Kidney (tissue), 22 donors: ENCODE measurements at places on chromosomes 12 and 14. TPM values are rescaled to one million over a fixed set of nuclear protein-coding genes. Genes with fewer than 3 reads are reported as not detected.

DNA sequence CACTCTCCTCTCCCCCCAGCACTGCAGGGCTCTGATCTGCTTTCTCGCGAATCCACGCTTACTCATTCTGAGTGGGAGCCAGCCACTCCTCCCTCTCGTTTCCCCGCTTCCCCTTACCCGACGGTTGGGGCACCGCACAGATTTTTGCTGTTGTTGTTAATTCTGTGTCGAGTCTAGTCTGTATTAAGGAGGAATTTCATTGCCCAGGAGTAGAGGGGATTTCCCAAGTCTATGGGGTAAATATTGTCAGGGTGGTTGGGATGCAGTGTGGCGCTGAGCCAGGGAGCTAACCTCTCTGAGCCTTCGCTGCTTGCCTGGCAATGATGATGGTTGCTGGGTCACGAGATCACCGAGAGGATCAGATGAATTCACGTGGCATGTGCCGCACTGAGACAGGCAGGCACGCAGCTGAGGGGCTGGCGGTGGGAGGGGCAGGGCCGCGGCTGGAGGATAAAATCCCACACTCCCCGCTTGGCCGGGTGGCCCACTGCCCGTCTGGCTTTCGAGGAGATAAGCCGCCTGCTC, 18.5 kb downstream of the NCOR2 start:
- H3K4me3 ChIP-seq, result no peak overlapping the region
- H3K4me1 ChIP-seq, result peaks cover 2% of the 10 kb centered on the region
- H3K27ac ChIP-seq, result peak overlapping the region; percentile 79

DNA sequence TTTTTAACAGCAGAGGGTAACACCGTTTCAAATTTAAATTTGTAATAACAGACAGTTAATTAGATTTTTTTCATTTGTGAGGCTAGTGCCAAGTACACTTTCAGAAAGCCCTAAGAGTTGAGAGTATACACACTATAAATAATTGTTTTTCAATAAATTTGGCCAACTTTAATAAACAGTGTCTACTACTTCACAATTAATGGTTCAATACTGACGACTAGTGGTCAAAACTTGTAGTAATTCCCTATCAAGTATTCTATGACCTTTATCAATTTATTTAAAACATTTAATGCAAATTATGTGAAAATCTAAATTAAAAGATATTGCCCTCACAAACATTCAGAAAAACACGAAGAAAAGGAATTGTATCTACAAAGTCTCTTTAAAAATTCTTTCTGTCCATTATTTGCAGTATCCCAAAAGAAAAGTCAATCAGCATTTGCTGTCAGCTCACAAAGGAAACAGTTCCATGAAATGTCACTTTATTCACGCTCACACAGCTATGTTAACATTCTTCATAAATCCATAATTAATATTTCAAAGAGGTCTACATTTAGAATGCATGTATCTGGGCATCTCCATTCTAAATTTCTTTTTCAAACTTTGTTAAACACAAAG, 91.2 kb downstream of the CEP128 start:
- H3K4me1 ChIP-seq, result no peaks in the 10 kb centered on the region
- no peaks in the 10 kb centered on the region for H3K36me3 ChIP-seq
- DNase-seq, result peak; percentile 30

DNA sequence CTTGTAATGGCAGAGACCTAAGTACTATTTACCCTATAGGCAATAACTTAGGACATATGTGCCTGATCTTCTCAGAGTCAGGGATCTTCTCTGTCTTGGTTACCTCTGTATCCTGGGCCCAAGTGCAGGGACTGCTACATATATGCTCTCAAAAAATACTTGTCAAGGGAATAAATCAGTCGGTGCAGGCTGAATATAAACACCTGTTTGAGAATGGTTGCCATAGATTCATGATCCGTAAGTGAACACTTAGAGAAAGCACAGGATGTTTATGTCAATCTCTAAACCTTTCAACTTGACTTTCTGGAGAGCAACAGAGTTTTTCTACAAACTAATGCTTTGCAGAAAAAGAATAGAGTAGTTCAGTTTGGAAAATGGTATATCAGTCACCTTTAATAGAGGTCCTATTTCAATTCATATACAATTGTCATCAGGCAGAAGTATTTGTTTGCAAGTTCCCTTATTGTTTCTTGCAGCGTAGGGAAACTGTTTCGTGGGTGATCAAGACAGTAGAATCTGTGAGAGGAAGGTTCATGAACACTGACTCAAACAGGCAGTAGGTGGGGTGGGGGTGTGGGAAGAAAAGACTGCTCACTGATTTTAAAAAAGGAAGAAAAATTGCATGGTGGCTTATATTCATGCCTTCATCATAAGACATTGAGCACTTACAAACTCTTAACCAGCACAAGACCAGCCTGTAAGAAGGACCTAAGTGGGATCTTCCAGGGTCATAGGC, 6.0 kb upstream of the UBE2N start:
- no peak for DNase-seq
- no peak overlapping the region for H3K4me3 ChIP-seq
- H3K27ac ChIP-seq, result no peak overlapping the region

DNA sequence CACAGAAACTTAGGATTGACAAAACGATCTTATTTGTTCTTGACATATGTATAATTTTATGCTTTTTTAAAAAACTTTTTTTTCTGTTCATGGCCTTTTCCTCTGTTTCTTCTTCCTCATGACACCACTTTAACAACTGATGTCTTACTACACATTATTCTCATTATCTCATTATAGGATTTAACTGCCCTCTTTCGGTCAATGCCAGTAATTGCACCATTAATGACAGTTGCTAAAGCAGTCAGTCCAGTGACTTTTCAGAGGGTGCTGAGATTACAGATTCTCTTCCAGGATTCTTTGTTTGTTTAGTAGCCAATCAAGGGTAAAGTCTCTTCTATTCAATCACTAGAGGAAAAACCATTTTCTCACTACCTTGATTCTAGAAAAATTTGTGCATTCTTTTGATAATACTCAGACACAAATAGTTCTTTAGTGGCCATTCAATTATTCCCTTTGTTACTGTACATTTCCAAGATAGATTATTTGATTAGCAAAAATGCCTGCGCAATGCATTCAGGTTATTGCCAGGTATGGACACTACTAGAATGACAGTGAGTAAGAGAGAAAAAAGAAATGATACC, 50.1 kb downstream of the KLRG1 start:
- no peak overlapping the region for H3K4me3 ChIP-seq
- no peaks in the 10 kb centered on the region for H3K4me1 ChIP-seq
- H3K27me3 ChIP-seq, result no peaks in the 10 kb centered on the region
- no peak overlapping the region for H3K27ac ChIP-seq
- peak; percentile 49 for DNase-seq
- no peaks in the 10 kb centered on the region for H3K36me3 ChIP-seq

- no peak overlapping the region for H3K27ac ChIP-seq
- DNase-seq, result no peak
- H3K4me1 ChIP-seq, result no peaks in the 10 kb centered on the region
- H3K27me3 ChIP-seq, result no peaks in the 10 kb centered on the region
These were observed 51.3 kb downstream of the SERPINA3 start for GRCh38 chr14:94663538-94663937.

GRCh38 chr12:123591702-123592481, 7.5 kb downstream of the TMED2 start:
- no peak overlapping the region for H3K4me3 ChIP-seq
- DNase-seq, result no peak
- H3K27me3 ChIP-seq, result no peaks in the 10 kb centered on the region
- no peak overlapping the region for H3K27ac ChIP-seq
- peaks cover 36% of the 10 kb centered on the region for H3K36me3 ChIP-seq

DNA sequence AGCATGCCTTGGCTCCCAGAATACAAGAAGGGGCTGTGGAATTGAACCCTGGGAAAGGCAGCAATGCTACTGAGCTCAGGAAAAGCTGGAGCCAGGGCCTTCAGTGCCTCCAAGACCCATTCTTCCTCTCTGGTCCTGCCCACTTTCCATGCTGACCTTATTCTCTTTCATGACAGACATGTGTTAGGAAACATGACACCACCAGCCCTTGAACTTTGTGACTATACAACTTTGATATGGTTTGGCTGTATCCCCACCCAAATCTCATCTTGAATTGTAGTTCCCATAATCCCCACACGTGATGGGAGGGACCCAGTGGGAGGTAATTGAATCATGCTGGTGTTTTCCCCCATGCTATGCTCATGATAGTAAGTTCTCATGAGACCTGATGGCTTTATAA, 408.2 kb downstream of the DPF3 start:
- no peaks in the 10 kb centered on the region for H3K27me3 ChIP-seq
- no peaks in the 10 kb centered on the region for H3K36me3 ChIP-seq
- no peaks in the 10 kb centered on the region for H3K4me1 ChIP-seq
- H3K27ac ChIP-seq, result no peak overlapping the region
- H3K4me3 ChIP-seq, result no peak overlapping the region

DNA sequence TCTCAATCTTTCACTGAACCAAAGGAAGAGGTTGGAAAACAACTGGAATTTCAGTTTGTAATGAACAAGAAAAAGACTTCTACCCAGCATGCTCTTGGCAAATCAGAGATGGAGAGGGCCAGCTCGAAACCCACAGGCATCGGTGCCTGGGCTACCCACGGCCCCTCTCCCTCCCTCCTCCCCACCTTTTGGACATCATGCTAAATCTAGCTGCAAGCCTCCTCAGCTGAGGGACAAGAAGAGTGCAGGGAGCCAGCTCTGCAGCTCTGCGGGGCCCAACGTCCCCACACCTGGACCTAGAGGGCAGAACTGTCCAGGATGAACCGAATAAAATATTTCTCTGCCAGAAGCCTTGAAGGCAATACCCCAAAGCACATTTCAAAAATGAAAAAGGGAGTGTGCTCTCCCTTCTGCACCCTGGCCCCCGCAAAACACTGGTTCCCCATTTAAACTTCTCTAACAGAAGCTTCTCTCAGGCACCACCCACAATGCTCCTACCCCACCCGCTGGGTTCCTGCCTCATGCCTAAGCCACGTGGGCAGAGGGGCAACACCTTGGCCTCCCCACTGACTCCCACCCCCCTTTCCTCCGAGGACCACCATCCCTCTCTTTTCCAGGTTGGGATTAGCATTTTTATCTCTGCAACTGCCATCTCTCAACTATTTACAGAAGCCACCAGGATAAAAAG, 8.2 kb downstream of the CAMKK2 start:
- H3K4me1 ChIP-seq, result peaks cover 5% of the 10 kb centered on the region
- H3K36me3 ChIP-seq, result no peaks in the 10 kb centered on the region
- H3K27ac ChIP-seq, result no peak overlapping the region
- DNase-seq, result no peak
- H3K27me3 ChIP-seq, result no peaks in the 10 kb centered on the region

GRCh38 chr12:55708695-55709233, 1.1 kb upstream of the ITGA7 start:
- no peak overlapping the region for H3K27ac ChIP-seq
- no peak for DNase-seq
- no peaks in the 10 kb centered on the region for H3K27me3 ChIP-seq

DNA sequence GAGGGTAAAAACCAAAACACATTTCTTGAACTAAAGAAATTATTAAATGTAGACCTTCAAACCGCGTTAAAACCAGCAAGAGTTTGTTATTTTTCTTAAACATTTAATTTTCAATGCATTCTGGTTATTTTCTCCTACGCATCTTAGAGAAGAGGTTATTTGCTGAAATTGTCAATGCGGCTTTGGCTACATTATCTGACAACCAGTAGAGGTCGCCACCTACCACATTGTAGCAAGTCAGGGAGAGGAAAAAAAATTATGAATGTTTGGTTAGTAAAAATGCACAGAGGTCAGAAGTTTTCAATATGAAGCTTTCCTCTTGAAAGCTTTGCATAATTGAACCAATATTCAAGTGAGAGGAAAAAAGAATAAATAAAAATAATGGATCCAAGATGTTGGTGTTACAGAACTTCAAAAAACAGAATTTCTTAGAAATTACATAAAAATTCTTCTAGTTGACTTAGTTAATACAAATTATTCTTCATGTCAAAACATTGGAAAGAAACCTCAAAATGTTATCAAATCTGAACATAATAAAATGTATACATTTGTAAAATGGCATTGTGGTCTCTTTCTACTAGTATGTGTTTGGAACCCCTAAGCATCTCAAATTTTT, 159.4 kb upstream of the TMTC2 start:
- H3K4me1 ChIP-seq, result peaks cover 2% of the 10 kb centered on the region
- H3K27ac ChIP-seq, result no peak overlapping the region
- no peak overlapping the region for H3K4me3 ChIP-seq
- H3K27me3 ChIP-seq, result no peaks in the 10 kb centered on the region
- DNase-seq, result peak; percentile 82

GRCh38 chr14:33210311-33210710, 271.6 kb downstream of the NPAS3 start:
- H3K4me3 ChIP-seq, result no peak overlapping the region
- H3K36me3 ChIP-seq, result no peaks in the 10 kb centered on the region
- DNase-seq, result peak; percentile 60
- no peaks in the 10 kb centered on the region for H3K27me3 ChIP-seq
- H3K27ac ChIP-seq, result no peak overlapping the region
- H3K4me1 ChIP-seq, result no peaks in the 10 kb centered on the region

DNA sequence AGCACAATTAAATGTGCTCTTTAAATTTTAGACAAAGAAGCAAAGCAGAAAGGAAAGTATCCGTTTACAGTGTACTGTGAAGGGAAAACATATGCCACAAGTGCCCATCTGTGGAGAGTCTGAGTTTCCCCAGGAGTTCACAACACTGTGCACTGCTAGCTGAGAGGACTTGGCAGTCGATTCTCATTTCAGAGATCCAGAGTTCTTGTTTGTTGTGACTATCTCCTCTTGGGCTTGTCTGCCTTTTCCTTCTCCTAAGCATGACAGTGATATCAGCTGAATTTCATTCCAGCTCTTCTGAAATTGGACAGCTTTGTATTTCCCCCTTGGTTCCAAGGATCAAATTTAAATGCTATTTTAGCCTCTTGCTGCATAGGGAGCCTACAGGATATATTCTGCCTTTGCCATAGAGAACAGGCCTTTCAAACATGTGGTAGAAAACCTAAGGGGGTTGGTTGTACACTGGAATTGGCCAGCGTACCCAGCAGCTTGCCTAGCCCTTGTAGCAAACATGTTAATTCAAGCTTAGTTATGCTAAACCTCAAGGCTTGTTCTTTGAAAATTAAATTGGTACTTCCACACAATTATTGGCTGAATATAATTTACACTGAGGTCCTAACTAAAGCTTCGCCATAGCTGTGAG, 259.2 kb upstream of the NOVA1 start:
- H3K27ac ChIP-seq, result no peak overlapping the region
- no peaks in the 10 kb centered on the region for H3K36me3 ChIP-seq
- H3K27me3 ChIP-seq, result no peaks in the 10 kb centered on the region
- no peak overlapping the region for H3K4me3 ChIP-seq
- no peaks in the 10 kb centered on the region for H3K4me1 ChIP-seq

DNA sequence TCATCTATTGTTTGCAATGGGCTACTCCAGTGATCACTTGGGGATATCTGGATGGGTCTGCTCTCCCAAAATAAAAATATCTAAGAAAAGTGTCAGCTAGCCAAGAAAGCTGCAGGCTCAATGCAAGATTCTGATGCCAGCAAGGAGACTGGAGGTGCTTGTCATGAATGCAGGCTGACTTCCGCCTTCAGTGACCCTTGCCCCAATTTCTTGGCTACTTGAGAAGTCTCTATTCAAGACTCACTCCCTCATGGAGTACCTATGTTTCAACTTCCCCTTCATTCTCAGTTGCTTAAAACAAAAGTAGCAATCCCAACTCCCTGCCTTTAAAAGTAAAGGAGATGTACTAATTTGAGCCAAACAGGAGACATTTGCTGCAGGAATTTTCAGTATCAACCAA, 123.9 kb downstream of the GPR65 start:
- no peaks in the 10 kb centered on the region for H3K4me1 ChIP-seq
- H3K27ac ChIP-seq, result no peak overlapping the region
- H3K27me3 ChIP-seq, result no peaks in the 10 kb centered on the region
- H3K36me3 ChIP-seq, result no peaks in the 10 kb centered on the region

CISTR gene
- not detected for polyA plus RNA-seq

NID2 gene
- 7.1 TPM for polyA plus RNA-seq

KLRD1 gene
- polyA plus RNA-seq, result 0.37 TPM

HOXC12 gene
- polyA plus RNA-seq, result not detected

ACOT6 gene
- polyA plus RNA-seq, result 1.4 TPM

SLCO1A2 gene
- 0.15 TPM for polyA plus RNA-seq

KRT77 gene
- polyA plus RNA-seq, result not detected

CEBPE gene
- polyA plus RNA-seq, result not detected

CCDC38 gene
- not detected for polyA plus RNA-seq
